Activated naive CD4-positive, alpha-beta T cell treated with anti-CD3 and anti-CD28 coated beads, Interleukin-2, amount 50 U/mL, for 16 hours (primary cell): ENCODE measurements at places on chromosomes 2 and 18.

- DNase-seq: no peak
Measured at GRCh38 chr2:202410092-202410491, 34.0 kb downstream of the BMPR2 start.

- no peak for DNase-seq
Measured at GRCh38 chr18:23243178-23243577, 107.9 kb downstream of the CABLES1 start.

GRCh38 chr2:187544371-187545080 is 9.7 kb downstream of the TFPI start:
- DNase-seq: no peak

GRCh38 chr2:42602876-42603219 is 34.4 kb downstream of the MTA3 start:
- no peak for DNase-seq

- DNase-seq: no peak
Measured at GRCh38 chr18:10245031-10245845, 209.2 kb upstream of the APCDD1 start.

- no peak for DNase-seq
Measured at GRCh38 chr2:64586883-64587481, 62.9 kb downstream of the AFTPH start.

- DNase-seq: no peak
Measured at GRCh38 chr2:181859803-181860202, 31.7 kb upstream of the ITPRID2 start.

DNA sequence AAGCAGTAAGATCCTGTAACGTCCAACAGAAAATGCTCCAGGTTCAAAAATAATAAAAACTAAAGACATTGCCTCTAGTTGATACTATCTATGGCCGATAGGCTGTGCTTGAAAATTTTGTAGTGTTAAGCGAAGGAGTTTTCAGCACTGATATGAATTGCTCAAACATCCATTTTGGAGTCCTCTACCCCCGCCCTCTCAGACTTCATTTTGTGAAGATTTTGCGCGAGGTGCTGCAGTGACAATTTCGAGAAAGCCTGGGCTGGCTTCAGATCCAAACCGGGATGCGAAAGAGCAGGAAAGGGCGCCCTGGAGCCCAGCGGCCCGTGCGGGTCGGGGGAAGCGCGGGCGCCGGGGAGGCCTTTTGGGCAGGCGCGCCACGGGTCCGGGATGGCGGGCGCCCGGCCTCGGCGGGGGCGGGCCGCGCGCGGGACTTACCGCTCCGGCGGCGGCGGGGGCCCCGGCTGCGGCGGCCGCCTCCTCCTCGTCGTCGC is 1.8 kb downstream of the SP3 start:
- no peak for DNase-seq

DNA sequence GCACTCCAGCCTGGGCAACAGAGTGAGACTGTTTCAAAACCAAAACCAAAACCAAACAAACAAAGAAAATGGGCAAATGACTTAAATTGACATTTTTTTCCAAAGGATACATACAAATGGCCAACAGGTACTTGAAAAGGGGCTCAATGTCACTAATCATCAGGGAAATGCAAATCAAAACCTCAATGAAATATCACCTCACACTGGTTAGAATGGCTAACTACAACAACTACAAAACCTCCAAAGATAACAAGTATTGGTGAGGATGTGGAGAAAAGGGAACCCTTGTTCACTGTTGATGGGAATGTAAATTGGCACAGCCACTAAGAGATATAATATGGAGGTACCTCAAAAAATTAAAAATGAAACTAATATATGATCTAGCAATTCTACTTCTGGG is 213.2 kb upstream of the HS6ST1 start:
- no peak for DNase-seq

DNA sequence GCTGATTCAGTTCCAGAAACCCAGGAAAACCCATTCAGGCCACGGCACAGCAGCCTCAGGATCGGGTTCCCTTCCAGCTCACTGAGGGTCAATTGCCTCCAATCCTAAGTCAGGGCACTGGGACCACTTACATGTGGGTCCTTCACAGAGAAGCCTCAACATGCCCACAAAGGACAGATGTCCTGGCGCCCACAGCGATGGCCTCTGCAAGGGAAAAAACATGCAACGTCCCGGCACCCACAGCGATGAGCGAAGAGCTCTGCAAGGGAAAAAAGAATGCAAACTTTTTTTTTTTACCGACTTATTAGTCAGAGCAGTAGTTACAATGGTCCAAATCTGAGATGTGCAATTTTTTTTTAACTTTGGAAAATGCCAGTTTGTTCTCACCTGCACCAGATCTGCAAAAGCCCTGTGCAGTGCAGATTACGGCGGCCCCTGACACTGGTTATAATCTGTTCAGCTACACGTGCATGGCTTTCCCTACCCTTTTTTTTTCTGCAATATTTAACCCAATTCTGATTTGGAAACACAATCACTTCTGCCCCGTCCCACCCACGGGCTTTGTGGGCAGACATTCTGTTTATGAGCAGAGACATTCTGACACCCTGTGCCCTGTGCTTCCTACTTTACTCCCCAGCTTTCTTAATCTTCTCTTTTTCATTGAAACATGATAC is 159.3 kb upstream of the SALL3 start:
- DNase-seq: no peak

GRCh38 chr2:80706951-80707350 is 402.4 kb upstream of the LRRTM1 start:
- DNase-seq: no peak

DNA sequence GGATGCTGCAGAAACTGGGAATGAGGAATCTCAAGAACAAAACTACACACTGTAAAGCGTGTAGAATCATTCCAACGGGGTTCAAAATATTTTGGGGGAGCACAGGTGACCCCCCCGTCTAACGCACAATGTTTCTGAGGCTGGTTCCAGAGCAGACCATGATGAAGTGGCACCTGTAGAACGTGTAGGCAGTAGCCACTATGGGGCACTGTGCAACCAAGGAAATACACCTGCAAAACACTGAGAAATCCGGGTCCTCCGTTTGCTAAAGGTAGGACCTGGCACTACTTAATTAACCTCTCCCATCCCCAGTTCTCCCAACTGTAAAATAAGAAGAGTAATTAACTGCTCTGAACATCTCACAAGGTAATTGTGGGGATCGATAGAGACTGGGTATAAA is 22.6 kb downstream of the ST6GAL2 start:
- DNase-seq: no peak

GRCh38 chr2:176979981-176980710 is 232.4 kb upstream of the HNRNPA3 start:
- DNase-seq: no peak

DNA sequence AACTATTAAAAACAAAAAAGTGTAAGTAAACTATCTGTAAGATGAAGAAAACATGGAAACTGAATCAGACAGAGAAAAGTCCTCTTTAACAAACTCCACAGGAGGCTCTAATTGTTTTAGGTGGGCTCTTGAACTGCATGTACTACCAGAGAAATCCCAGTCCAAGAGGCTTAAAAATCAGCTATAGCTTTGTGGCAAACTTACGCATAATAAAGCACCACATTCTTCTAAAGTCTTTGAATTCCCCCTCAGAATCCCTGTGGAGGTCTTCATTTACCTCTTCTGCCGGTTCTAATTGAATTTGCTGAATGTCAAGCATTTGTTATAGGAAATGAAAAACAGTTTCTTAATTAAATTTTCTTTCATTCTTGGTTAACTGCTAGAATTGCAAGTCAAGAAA is 40.8 kb downstream of the CHN1 start:
- DNase-seq: no peak
